ENCODE measurements at places on chromosomes 3 and 15.

- DNase-seq = no peak
Measured at GRCh38 chr3:17035033-17035432, 150.3 kb downstream of the PLCL2 start.

GRCh38 chr15:45117308-45118130 lies 3.4 kb downstream of the DUOXA2 start:
- DNase-seq = no peak

- no peak for DNase-seq
Measured at GRCh38 chr3:58560771-58561311, 16.4 kb downstream of the FAM107A start.

DNA sequence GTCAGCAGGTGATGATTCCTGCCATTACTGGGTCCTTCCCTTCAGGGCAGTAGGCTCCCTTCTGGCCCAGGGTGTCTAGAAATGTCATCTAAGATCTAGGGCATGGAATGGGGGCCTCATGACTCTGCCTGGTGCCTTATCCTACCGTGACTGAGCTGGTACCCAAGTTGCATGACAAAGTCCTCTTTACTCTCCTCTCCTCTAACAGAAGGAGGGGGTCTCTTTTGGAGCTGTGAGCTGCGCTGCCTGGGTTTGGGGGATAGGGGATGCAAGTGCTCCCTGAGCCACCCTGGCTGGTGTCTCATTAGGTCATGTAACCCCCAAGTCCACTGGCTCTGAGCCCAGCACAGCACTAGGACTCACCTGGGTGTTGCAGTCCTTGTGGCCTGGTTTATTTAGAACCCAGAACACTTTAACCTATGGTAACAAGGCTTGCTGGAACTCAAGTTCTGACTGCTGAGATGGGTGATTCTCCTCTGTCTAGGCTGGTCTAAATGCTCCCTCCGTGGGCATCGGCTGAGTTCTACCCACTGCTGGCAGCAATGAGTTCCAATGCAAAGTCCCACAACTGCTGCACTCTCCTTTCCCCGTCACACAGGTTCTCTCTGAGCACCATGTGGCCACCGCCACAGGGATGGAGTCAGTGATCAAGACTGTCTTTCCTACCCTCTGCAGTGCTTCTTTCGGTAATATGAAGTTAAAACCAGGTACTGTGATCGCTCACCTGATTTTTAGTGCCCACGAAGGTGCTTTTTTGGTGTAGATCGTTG lies 34.0 kb downstream of the XXYLT1 start:
- DNase-seq = no peak

- no peak for DNase-seq
Measured at GRCh38 chr3:61724183-61724582, 162.8 kb downstream of the PTPRG start.

DNA sequence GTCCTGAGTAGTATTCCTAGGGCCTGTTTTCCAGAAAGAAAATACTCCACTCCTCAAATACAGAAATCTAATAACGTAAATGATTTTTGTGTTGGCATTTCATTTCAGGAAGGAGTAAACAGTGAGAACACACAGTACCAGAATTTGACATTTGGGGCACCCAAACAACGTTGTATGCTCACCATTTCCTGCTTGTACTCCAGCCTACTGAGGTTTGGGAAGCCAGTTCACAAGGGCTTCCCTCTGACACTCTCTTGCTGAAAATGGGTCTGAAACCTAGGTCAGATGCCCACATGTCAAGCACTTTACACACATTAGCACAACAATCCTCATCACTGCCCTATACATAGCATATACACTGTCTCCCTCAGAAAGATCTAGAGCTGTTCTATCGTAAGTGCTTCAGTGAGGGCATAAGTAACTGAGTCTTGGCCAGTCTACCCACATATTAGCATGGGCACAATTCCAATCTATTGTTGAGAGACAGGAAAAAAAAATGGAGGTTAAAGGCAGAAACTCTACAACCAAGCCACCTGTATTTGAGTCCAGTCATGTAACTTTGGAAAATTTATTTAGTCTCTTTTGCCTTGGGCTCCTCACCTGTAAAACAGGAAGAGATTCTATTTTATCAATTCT lies 43.5 kb upstream of the RSL24D1 start:
- DNase-seq = no peak

GRCh38 chr15:40567111-40567510 lies 2.0 kb upstream of the RPUSD2 start:
- DNase-seq = no peak

DNA sequence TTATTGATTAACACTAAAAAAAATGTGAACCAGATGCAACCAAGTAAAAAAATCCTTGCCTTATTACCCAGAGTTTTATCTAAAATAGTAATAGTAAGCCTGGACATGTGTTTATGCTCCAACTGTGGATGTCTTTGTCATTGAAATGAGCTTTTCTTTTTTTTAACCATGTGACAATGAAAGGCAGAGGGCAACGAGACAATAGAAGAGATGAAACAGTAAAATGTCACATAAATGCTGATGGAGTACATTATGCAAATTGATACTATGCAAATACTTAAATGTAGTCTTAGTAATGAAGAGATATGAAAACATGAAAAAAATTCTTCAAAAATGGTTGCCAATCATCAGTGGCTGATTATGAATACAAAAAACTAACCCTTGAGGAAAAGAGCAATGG lies 20.5 kb upstream of the CHMP2B start:
- no peak for DNase-seq

DNA sequence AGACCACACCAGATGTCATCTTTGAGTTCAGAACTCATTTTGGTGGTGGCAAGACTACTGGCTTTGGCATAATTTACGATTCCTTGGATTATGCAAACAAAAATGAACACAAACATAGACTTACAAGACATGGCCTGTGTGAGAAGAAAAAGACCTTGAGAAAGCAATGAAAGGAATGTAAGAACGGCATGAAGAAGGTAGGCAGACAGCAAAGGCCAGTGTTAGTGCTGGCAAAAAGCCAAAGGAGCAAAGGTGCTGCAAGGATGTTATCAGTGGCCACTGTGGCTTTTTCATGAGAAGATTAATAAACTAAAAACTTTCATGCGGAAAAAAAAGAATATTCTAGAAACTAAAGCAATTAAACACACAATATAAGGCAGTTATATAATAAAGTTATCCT lies 21.9 kb downstream of the AAGAB start:
- peak; percentile 12 for DNase-seq

DNA sequence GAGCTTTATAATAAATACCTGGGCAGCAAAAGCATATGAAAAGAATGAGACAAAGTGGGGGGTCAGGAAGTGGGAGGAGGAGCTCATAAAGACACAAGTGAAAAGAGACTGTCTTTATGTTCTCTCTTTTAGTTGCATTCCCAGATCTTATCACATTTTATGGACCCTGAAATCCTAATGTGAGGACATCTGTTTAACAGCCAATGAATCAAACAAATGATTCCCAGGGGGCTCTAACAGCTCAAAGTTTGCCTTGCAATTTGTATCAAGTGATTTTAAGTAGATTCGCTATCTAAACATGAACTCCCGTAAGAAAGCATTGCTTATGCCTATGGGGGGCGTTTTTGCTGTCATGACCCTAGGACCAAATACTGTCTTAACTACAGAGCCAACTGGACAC lies 332.3 kb upstream of the CNTN4 start:
- no peak for DNase-seq

GRCh38 chr3:60053526-60054265 lies 1003.9 kb upstream of the CFAP20DC start:
- DNase-seq = no peak

DNA sequence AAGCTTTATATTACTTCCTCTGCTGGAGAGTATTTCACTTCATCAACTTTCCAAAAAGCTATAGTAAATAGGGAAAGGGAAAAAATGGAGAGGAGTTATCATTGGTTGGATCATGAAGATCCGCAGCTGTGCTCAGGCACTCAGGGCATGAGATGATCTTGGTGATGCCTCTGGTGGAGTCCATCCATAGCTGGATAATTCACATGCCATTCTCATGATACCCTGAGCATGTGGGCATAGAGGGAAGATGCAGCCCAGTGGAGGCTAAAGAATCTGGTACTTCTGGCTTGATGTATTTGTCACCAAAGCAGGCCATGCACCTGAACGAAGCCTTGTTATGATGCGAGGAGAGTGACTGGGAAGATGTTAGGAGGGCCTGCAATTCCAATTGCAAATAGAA lies 150.2 kb downstream of the CHST2 start:
- no peak for DNase-seq

- DNase-seq = no peak
Measured at GRCh38 chr3:17655743-17656142, 86.7 kb downstream of the TBC1D5 start.

DNA sequence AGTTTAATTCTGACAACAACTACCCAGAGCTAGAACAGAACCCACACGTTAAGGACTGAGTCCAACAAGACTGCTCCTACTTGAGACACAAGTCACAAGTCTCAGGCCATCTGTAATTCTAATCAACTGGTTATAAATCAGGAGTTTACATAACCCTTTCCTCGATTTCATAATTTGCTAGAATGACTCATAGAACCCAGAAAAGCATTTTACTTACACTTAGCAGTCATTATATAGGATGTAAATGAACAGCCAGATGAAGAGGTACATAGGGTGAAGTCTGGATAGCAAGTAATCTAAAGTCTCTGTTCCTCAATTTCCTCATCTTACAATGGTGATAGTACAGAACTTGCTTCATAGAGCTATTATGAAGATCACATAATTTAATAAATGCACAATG lies 1018.2 kb downstream of the DIPK2A start:
- no peak for DNase-seq

DNA sequence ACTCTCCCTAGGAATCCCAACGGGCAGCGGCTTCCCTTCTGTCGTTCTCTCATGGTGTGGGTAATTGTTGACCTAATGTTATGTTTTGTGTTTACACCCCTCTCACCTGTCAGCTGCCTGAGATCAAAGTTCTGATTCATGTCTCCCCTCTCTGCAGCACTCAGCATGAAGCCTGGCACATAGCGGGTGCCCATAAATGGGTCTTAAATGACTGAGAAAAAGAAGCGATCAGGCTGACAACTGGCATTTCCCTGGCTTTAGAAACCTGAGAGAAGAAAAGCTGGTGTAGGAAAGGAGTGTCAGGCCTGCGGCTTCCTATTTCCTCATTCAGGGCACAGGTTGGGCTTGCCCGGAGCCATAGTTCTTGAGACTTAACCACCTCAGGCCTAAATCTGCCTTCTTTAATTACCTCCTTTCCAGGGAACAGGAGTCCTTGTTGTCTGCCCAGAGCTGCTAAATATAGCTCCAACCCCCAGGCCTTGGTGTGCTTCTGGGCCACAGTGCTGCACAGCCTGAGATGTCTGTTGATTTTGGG lies 31.8 kb downstream of the LPP start:
- DNase-seq = no peak

- DNase-seq = peak; percentile 84
Measured at GRCh38 chr3:45210308-45211041, 15.6 kb downstream of the TMEM158 start.

DNA sequence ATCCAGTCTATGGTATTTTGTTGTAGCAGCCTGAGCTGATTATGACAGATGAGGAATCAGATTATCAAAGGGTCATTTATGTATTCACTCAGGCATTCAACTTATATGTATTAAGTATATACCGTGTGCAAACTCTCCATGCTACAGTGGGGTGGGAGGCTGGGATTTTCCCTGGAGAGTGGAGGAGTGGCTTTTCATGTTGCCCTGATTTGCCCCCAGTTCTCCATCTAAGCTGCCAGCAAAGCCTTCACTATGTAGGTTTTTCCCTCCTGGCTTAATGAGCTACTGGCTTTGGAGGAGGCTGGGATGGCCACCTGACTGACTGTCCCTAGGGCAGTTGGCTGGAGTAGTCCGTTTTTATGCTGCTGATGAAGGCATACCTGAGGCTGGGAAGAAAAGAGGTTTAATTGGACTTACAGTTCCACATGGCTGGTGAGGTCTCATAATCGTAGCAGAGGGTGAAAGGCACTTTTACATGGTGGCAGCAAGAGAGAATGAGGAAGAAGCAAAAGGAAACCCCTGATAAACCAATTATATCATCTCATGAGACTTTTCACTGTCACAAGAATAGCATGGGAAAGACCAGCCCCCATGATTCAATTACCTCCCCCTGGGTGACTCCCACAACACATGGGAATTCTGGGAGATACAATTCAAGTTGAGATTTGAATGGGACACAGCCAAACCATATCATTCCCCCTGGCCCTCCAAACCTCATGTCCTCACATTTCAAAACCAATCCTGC lies 253.9 kb downstream of the RPLP1 start:
- no peak for DNase-seq

GRCh38 chr3:156761007-156761406 lies 65.1 kb upstream of the LEKR1 start:
- DNase-seq = no peak

DNA sequence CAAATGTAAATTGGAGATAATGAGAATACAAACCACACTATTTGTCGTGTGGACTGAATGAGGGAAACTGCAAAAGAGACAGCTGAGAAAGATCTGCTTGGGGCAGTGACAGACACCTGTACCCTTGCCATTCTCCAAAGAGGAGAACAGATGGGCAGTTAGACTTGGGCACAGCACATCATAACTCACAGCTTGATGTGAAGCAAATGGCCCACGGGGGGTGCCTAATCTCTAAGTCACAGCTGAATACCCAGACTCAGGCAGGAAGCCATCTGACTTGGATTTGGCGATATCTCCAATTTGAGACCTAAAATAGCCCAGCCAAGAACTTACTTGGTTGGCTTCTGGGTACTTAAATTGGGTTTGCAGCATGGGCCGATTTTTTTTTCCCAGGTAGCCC lies 10.0 kb upstream of the SLC6A11 start:
- DNase-seq = no peak

GRCh38 chr15:59528961-59529402 lies 82.6 kb upstream of the GCNT3 start:
- DNase-seq = peak; percentile 86

Data from left colon (tissue), 2 donors.